ENCODE measurements at places on chromosomes 6 and 20.
A peak's percentile ranks its signal among the peaks of the same experiment; 100 is the strongest.

DNA sequence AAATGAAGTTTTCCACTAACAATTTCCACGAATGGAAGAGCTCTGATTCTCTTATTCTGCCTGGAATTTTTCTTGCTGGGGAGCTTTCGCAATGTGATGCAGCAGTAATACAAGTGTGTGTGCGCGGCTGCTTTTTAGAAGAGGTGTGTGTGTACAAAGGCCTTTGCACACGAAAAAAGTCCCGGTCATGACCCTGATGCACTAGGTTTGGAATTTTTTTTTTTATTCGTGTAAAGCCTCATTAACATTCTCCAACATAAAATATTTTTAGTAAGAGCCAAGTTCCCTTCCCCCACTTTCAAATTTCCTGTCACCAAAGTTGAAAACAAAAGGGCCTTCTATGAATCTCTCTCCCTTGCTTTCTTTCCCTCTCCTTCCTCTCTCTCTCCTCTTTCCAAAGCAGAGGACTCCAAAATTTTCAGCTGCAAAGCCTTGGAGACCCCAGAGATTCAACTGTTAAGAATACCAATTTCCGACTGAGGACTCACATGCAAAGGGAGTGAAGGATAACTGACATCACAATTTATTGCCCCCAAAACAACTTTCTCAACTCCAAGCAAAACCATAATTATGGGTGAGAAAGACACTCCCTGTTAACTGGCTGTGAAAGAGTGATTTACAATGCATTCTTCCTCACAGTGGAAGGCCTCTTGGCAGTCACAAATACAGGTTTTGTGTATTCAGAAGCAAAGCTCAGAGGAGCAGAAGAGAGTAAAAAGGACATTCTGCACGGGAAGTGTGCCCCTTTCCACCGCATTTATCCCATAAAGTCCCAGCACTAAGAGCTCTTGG lies 421.2 kb upstream of the JARID2 start:
- DNase-seq = no peak

DNA sequence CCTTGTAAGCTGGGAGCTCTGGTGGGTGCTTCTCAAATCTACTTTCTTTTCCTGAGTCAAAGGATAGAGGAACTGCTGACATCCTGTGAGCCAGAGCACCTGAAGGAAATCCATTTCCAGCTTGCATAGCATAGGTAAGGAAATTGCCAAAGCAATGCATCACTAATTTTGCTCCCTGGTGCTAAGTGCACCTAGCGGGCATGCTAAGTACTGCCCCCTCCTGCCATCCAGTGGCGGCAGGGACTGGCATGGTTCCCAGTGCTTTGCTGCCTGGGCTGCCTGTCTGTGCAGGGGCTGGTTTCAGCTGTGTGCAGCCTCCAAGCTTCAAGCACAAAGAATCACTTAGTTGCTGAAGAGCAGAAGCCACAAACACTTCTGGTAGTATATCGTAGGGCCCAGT lies 63.9 kb downstream of the FARS2 start:
- peak; percentile 17 for DNase-seq

GRCh38 chr6:156457601-156458000 lies 319.6 kb upstream of the ARID1B start:
- DNase-seq = no peak

DNA sequence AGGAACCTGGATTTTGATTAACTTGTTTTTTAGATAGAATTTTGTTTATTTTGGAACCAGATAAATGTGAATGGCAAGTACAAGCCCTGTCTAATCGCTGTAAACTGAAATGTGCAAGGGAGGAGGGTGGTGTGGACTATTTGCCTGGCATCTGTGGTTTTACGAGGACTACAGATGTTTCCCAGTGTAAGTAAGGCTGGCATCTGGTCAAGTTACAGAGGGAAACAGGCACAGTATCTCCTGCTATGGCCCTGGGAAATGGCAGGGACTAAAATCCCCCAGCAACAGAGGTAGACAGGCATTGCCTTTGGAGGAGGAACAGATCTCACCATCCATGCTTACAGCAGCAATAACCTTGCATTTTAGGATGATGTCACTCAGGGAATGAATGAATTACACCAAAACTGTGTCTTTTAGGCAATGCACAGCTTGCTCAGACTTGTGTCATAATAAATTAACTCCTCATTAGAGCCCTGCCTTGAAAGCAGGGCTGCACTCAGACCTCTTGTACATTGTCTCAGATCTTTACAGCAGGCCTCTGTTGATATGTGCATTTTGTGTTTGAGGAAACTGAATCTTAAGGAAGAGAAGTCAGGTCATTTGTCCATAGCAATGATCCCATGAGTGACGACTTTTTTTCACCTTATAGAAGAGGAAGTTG lies 96.2 kb downstream of the TCP11 start:
- no peak for DNase-seq

DNA sequence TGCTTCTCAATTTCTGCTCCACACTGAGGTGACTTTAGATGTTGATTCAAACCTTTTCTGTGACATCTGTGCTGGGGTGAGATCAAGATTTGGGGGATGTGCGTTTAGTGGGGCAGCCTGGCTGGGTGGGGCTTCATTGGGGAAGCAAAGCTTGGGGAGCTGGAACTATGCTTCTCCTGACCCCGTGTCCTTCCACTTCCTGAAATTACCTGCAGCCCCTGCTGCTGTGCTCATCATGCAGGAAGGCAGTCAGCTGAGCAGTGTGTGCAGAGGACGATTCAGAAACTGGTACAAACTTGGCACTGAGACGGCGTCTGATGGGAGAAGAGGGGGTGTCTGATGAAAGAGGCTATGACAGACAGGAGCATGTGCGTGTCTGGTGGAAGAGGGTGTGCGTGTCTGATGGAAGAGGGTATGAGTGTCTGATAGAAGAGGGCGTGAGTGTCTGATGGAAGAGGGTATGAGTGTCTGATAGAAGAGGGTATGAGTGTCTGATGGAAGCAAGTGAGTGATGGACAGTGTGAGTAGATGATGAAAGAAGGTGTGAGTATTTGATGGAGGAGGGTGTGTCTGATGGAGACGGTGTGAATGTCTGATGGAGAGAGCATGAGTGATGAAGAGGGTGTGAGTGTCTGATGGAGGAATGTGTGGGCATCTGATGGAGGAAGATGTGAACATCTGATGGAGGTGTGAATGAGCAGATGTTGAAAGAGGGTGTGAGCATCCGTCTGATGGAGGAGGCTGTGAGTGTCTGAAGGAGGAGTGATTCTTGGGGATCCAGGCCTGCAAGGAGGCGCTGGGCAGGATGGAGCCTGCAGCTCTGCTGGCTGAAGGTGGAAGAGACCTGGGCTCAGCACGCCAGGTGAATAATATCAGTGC lies 103.4 kb downstream of the SYCP2 start:
- no peak for DNase-seq

DNA sequence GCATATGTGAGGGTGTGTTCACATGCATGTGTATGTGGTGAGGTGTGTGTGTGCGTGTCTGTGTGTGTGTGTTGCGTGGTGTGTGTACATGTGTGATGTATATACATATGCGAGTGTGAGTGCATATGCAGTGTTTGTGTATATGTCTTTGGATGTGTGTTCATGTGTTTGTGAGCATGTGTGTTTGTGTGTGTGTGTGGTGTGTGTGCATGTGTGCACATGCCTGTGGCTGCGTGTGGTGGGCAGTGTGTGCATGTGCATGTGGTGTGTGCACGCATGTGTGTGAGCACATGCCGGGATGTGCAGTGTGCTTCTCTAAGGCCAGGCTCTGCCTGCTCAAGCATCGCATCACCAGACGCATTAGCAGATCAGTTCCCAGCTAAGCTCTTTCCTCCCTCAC lies 5.7 kb downstream of the THBS2 start:
- DNase-seq = no peak

DNA sequence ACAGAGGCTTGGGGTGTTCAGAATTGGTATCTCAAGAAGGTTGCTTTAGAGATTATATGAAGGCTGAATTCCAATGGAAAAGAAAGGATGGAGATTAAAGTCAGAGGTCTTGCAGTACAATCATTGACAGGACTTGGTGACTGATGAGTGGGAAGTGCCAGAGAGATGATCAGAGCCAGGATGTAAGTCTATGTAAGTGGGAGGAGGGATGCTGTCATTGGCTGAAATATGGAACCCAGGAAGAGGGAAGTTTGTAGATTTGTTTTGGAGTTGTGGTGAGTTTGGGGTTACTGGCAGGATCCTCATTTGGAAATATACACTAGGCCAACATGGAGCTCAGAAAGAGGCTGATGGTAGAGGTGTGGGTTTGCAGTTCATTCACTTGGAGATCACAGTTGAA lies 23.8 kb upstream of the TNFAIP3 start:
- no peak for DNase-seq

- DNase-seq = no peak
Observed at GRCh38 chr6:152121910-152122309, 314.4 kb downstream of the ESR1 start.

GRCh38 chr6:135030056-135030473 lies 24.6 kb downstream of the HBS1L start:
- DNase-seq = no peak

DNA sequence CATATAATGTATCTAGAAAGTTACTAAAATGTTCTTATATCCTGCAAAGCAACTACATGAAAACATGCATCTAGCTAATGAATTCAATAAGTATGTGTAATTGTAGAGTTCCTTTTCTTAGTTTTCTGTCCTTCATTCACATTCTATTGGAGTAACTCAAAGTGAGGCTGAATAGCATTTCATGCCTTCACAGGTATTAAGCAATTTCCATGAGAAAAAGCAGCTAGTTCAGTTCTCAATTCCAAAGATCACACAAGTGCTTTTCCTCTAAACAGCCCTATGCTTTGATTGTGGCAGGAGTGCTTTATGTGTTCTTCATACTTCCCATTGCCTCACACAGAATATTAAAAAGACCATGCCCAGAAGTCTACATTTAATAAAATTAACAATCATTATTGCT lies 274.9 kb downstream of the RFPL4B start:
- DNase-seq = peak; percentile 58

- no peak for DNase-seq
Observed at GRCh38 chr20:14643146-14643545, 305.7 kb upstream of the FLRT3 start.

- no peak for DNase-seq
Observed at GRCh38 chr6:34793877-34794276, 2.0 kb downstream of the BLTP3A start.

DNA sequence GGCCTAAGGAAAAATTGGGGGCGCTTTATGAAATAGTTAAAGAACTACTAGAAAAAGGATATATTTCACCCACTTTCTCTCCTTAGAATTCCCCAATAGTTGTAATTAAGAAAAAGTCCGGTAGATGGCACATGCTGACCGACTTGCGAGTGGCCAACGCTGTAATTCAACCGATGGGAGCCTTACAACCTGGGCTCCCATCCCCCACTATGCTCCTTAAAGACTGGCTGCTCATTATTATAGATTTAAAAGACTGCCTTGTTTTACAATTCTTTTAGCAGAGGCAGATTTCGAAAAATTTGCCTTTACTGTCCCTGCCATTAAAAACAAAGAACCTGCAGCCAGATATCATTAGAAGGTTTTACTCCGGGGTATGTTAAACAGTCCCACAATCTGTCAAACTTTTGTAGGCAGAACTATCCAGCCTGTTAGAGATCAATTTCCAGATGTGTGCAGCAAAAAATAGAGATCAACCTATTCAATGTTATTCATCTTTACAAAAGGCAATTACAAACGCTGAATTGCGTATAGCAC lies 58.5 kb upstream of the PRSS16 start:
- DNase-seq = peak; percentile 73

- no peak for DNase-seq
Observed at GRCh38 chr20:62938105-62938888, at the start of gene GID8. Gene GID8, plus strand, starts transcription at chr20:62938147. Its CDS starts 3,356 bp downstream, at chr20:62941503.

GRCh38 chr20:54633374-54634355 lies 158.3 kb downstream of the DOK5 start:
- DNase-seq = no peak

DNA sequence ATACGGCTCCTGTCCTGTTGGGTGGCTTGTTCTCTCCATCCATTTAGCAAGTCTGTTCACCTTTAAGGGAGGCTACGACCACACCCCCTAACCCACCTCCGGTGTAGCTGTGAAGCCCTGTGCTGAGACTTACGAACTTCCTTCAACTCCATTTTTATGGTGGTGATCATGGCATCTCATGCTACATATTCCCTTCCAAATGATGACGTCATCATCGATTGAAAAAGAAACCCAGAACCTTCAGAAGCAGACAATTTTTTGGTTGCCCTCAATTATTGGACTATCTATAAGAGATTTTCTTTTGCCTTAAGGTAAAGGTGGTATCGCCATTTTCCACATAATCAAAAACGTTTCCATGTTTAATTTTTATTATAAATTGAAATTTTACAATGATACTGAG lies 389.0 kb downstream of the CBLN4 start:
- no peak for DNase-seq

GRCh38 chr6:128763599-128764300 lies 119.2 kb upstream of the LAMA2 start:
- DNase-seq = peak; percentile 23

DNA sequence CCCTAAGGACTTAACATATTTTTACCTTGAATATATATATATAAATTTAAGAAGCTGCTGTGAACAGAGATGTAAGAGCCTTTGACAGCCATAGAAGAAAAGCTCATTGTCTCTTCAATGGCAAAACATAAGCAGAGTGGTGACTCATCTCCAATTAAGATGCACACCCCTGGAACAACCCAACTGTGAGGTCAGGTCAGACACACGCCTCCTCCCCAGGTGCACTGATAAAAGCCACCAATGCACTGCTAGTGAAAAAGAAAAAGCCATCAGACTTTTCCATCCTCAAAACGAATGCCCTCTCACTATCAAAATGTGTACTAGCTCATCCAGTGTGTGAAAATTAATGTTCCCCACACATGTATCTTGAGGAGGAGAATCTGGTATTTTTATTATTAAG lies 100.1 kb downstream of the SMLR1 start:
- peak; percentile 32 for DNase-seq
